ENCODE measurements at places on chromosomes 7 and 10.

GRCh38 chr10:5629303-5630111, 36.9 kb downstream of the ASB13 start:
- DNase-seq = peak; percentile 79

GRCh38 chr7:23347682-23348180, 48.6 kb downstream of the MALSU1 start:
- no peak for DNase-seq

DNA sequence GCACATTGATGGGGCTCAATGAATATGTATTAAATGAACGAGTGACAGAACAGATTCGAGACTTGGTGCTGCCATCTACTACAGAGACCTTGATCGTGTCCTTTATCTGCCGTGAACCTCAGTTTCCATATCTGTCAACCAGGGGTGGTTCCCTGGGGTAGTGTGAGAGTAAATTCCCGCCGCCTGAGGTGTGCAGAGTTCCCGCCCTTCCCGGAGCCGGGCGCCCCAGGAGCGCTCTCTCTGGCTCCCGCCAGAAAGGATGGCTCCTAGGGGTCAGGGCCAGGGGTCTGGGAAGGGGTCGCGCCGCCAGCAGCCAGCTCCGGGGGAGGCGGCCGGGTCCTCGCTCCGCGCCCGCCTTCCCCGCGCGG, 333 bp upstream of the PLCE1 start:
- no peak for DNase-seq

DNA sequence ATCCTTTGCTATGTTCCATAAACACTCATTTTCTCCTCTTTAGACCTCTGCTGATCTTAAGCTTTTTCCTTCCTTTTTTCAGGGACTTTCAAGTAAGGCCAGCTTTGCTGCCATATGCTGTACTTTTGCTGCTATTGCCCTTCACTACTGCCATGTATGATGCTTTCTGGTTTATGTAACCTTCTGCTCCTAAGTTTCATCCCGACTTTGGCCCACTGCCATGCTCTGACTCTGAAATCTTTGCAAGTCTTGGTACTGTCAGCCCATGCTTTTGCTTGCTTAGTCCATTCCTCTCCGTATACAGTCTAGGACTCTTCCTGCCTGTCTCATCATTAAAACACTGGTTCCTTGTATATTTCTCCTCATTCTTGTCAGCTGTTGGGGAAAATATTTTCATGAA, 152.4 kb downstream of the RNF133 start:
- DNase-seq = no peak

DNA sequence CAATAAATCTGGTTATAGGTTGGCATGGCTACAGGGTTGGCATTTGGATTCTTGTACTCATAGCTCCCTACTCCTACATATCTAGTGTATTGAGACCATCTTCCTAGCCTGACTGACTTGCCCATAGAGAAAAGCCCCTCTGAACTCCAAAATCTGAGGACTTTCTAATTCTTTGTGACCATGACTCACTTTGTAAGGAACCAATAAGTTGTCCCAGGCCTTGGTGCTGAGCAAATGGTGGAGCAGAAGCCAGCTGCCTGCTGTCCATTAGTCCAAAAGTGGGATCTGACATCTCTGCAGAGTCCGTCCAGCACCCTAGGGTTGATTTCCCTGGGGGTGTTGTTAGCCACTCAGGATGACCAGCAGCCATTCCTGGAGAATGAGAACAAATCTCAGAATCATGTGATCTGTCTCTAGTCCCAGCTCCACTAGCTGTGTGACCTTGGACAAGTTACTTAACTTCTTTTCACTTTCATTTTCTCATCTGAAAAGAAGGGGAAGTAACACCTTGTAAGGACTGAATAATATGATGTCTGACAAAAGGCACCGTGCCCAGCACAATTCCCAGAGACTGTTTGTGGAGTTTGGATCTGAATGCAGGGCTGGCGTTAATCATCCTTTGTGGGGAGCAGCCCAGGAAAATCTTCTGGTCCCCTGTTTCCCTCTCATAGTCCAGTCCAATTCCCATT, 44.1 kb downstream of the MTURN start:
- no peak for DNase-seq

DNA sequence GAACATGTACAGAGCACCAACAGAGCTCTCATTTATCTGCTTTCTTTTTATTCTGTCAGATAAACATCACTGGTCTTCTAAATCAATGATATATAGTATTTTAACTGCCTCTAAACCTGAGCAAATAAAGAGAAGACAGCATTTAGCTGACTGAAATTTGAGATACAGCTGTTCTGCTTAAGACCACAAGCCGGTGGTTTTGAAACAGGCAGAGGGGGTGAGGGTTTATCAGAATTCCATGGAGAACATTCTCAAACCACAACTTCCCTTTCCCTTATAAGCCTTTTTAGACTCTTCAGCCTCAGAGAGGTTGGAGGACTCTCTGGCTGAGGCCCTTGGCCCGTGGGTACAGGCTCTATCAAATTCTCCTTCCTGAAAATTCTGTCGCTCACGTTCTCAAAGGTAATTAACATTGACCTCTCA, 87.4 kb upstream of the RSU1 start:
- DNase-seq = no peak

- DNase-seq = no peak
Measured at GRCh38 chr7:130419658-130420057, 21.2 kb downstream of the CEP41 start.

DNA sequence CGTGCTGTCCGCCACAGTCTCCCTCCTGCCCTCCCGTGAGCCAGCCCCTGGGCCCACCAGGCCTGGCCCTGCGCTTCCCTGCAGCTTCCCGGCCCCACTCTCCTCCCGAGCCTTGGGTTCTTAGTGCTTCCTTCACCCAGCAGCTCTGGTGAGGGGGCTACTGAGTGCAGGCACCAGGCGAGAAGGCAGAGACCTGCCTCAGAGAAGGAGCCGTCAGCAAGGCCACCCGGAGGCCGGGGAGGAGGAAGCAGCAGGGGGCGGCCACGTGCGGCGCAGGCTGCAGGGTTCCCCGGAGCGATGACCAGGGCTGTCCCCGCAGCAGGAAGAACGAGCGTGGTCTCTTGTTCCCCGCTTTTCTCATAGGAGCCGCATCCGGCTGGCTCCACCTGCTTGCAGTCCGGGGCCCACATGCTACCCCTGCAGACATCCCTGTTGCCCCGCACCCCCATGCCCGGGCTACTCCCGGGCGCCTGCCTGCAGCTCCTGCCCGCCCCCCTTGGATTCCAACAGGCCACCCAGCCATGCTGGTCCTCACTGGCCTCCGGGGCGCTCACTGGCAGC, 20.5 kb downstream of the YKT6 start:
- DNase-seq = no peak

GRCh38 chr10:44576702-44577191, 191.8 kb upstream of the CXCL12 start:
- no peak for DNase-seq

GRCh38 chr7:150736864-150737263, 354 bp upstream of the GIMAP5 start:
- no peak for DNase-seq

GRCh38 chr7:31192986-31193385, 140.9 kb downstream of the ADCYAP1R1 start:
- DNase-seq = no peak

GRCh38 chr10:31942892-31943291, 14.3 kb upstream of the ARHGAP12 start:
- DNase-seq = no peak

GRCh38 chr10:73876157-73876556, 1.8 kb upstream of the CAMK2G start:
- DNase-seq = no peak

- DNase-seq = no peak
Measured at GRCh38 chr10:43145311-43145710, 7.1 kb downstream of the CSGALNACT2 start.

- no peak for DNase-seq
Measured at GRCh38 chr7:33754933-33755928, 150.1 kb upstream of the BMPER start.

- no peak for DNase-seq
Measured at GRCh38 chr10:52965509-52965908, 192.9 kb upstream of the MBL2 start.

- DNase-seq = no peak
Measured at GRCh38 chr10:111707076-111707475, 476.5 kb downstream of the GPAM start.

DNA sequence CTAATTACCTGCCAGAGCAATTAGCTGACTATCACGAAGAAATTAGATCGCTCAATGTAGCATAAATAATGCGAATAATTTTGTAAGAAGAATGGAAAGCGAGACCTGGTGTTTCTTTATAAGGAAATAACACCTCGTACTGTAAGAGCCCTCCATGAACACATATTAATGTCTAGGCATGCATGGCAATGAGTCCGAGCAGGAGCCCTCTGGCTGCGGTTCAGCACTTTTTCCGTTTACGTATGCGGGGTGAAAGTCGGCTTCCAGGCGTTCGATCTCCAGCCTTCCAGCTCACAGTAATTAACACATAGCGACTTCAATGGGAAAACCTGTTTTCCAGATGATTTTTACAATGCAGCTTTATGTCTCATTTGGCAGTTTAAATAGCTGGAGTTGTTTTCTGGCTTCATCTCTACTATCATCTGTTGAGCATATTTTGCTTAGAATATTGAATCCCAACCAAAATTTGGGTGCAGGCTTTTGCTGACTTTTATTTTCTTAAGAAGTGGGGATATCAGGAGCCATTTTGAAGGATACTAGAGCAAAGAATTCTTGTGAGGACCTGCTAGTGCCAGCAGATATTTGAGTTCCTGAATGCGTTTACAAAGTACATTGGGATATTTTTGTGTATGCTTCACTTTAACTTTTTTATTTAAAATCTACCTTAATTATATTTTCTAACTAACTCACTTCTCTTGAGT, 7.2 kb upstream of the SP8 start:
- DNase-seq = no peak

DNA sequence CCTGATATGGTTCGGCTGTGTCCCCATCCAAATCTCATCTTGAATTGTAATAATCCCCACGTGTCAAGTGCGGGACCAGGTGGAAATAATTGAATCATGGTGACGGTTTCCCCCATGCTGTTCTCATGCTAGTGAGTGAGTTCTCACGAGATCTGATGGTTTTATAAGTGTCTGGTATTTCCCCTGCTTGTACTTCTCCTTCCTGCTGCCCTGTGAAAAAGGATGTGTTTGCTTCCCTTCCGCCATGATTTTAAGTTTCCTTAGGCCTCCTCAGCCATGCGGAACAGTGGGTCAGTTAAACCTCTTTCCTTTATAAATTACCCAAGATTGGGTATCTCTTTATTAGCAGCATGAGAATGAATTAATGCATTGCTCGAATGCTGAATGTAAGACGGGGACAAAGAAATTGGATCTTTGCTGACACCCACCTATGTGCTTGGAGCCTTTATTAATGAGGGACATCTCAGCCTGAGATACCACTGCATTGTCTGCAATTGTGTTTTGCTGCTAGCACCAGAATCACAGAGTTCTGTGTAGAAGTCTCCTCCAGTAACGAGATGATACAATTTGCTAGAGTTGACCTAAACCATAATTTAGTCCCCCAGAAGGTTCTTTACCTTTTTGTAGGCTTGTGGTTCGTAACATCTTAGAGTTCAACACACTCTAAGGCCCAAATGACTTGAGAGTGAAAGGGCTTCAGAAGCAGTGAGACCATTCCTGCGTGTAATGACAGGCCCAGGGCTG, 28.6 kb downstream of the SLC35B4 start:
- DNase-seq = no peak

- no peak for DNase-seq
Measured at GRCh38 chr10:110815354-110816004, 56.2 kb upstream of the PDCD4 start.

DNA sequence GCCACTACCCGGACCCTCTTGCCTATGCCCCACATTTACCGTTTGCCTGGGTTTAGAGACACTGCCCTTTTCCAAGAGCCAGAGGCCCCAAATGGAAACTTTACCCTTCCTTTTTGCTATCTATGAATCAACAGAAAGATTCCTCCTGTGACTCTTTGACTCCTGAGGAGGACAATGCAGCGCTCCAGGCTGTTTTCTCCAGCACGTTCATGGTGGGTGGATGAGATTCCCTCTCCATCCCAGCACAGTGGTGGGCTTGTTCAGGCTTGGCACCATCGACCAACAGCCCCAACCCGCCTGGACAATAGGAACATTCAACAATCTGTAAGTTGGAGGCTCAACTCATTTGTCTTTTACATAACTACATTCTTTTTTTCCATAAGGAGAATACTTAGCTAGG, 55.9 kb downstream of the DLD start:
- no peak for DNase-seq

DNA sequence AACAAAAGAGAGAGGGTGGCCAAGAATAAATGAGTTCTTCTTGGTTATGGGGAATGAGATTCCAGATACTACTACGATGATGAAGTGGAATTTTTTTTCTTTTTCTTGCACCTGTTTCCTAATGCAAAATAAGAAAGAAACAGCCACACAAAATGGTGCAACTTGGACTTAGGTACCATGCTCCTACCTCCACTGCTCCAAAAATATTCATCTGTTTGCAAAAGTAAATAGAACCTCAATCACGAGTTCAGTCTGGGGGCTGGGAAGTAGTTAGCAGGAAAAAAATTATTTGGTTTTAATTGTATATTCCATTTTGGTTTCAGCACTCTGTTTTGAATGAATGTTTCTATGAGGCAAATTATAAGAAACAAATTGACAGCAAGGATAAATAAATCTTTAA, 73.5 kb downstream of the SLC25A13 start:
- DNase-seq = no peak

GRCh38 chr10:86830043-86830591, 73.7 kb downstream of the BMPR1A start:
- no peak for DNase-seq

GRCh38 chr10:129501652-129502436, 34.8 kb downstream of the MGMT start:
- no peak for DNase-seq

GRCh38 chr10:55043540-55043939, 242.5 kb upstream of the PCDH15 start:
- DNase-seq = no peak

GRCh38 chr7:41451826-41452225, 251.1 kb downstream of the INHBA start:
- no peak for DNase-seq

DNA sequence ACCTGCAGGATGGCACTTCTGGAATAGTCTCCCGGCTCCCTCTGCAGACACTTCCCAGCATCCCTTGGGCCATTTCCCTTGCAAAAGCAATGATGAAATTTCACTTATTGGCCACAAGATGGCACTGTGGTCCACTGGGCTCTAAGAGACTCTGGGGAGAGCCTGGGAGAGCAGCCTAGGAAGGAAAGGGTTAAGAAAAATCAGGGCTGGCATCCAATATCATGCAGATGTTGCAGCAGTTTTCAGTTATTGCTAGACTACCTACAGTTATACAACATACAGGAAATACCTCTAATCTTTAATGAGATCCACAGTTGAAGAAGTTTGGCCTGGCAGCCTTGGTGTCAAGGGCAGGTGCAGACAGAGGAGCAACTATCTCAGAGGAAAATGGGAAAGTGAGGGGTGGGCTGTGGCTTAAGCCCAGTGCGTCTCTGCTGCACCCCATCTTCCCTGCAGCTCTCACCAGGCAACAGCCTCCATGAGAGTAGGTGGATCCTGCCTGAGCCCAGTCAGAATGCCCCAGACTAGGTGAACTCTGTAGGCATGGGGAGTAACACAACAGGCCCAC, 100.2 kb upstream of the PRSS58 start:
- no peak for DNase-seq

All from stimulated activated CD4-positive, alpha-beta T cell treated with anti-CD3 and anti-CD28 coated beads, Interleukin-1b, Interleukin-23, amount 100 ng/mL, for 24 hours (primary cell).